SK-N-SH (cell line): ENCODE measurements at places on chromosomes 2 and 18. TPM values are rescaled to one million over a fixed set of nuclear protein-coding genes. Genes with fewer than 3 reads are reported as not detected.

DNA sequence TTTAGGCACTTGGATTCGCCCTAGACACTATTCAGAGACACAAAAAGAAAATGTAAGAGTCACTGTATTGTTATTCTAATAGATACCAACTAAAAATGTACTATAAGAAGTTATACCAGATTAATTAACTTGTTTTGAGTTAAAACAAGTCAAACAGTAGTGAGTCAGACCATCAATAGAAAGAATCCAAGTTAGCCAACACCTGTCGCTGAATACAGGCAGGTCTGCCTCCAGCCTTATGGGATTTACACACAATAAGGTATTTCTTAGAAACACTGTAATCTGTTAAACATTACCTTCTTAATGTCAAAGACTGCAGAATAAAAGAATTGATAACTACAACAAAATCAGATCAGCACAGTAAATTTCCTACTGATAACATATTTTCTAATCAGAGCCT lies 181.4 kb downstream of the DYM start:
- no peak for DNase-seq

DNA sequence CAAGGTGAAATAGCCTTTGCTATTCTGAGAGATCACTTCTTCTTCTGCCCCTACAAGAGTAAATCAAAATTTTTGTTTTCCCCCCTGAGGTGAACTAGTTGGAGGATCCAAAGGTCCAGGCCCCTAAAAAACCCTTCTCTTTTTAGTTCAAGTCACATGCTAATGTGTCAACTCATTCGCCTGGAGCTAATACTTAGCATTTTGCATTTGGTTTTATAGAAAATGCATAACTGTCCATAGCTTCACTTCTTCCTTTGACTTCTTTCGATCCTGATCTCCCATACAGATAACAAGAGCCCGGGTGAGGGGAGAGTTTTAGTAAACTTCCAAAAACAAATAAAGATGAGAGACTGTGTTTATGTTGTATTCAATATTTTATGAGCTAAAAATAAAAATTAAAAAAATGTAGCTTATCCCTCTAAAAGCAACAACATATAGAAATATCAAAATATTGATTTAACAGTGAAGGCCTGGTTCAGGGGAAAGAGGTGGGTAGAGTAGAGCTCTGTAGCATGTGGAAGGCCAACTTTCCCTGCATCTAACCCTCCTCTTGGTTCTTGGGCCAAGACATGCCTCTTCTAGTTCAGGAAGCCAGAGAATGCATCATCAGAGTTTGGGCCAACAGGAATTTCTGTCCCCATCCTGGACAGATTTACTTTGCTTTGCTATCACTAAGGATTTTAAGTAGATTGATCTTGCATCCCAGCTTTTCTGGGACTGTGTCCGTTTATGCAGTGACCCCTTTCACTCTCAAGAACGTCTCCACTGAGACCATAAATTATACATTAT lies 333.8 kb downstream of the ALK start:
- no peak for DNase-seq

GRCh38 chr2:134348239-134348638 lies 94.4 kb downstream of the MGAT5 start:
- DNase-seq = no peak

DNA sequence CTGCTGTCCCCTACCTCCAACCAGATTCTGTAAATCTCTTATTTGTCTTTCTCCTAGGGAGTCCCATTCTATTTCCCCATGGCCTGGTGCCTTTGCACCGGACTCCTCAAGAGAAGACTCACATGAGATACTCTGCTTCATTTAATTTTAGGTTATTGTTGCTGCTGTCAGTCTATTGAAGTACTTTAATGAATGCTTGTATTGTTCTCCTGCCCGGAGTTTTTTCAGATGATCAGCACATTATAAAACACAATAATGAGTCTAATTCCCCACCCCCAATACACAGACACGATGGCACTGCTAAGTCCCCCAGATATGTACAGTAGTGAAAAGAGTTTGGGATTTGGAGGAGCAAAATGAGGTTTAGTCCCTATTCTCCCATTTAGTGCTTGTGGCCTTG lies 58.9 kb downstream of the HAUS1 start:
- no peak for DNase-seq

DNA sequence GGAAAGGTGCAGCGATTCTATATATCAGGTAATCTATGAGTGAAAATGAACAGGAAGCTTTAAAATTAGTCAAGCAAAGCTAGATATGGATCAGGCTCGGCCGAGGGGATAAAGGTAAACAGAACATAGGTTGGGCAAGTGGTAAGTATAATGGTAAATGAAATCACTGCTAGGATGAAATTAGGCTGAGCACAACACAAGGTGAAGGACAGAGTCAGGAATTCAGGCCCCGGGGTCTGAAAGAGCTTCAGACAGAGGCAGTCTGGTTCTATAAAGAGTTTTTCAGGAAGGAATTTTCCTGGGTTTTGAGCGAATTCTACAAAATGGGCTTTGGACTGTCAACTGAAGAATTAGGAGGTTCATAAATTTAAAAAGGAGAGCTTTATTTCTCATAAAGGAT lies 513.2 kb upstream of the CDH2 start:
- no peak for DNase-seq

LYPD1 gene
- polyA plus RNA-seq = 4.3 and 5.4 TPM in 2 replicates

FBLN7 gene
- 1.8 and 4.4 TPM in 2 replicates for polyA plus RNA-seq
